ENCODE measurements at places on chromosomes 2 and 18. TPM values are rescaled to one million over a fixed set of nuclear protein-coding genes. Genes with fewer than 3 reads are reported as not detected.

FOXD4L1 gene
- total RNA-seq = not detected

EFHD1 gene
- not detected for total RNA-seq

HAAO gene
- total RNA-seq = not detected

CNDP1 gene
- not detected for total RNA-seq

MYCN gene
- 3.2 TPM for total RNA-seq

SERPINB10 gene
- not detected for total RNA-seq

ASAP2 gene
- total RNA-seq = 29.8 TPM

OST4 gene
- 418 TPM for total RNA-seq

BMPR2 gene
- total RNA-seq = 33.0 TPM

UGT1A5 gene
- not detected for total RNA-seq

MRO gene
- not detected for total RNA-seq

CBLN2 gene
- total RNA-seq = not detected

SERPINB3 gene
- not detected for total RNA-seq

CRYGD gene
- not detected for total RNA-seq

VWA3B gene
- total RNA-seq = 0.13 TPM

CRYBA2 gene
- total RNA-seq = not detected

EPAS1 gene
- total RNA-seq = 109 TPM

C2orf78 gene
- not detected for total RNA-seq

AFF3 gene
- under 0.01 TPM for total RNA-seq

ATP5MC3 gene
- 70.7 TPM for total RNA-seq

CCDC85A gene
- total RNA-seq = 2.2 TPM

DAPL1 gene
- not detected for total RNA-seq

AAK1 gene
- 16.6 TPM for total RNA-seq

LCT gene
- not detected for total RNA-seq

NGEF gene
- not detected for total RNA-seq

ABCG5 gene
- not detected for total RNA-seq

FAM228A gene
- total RNA-seq = 0.13 TPM

GNAL gene
- total RNA-seq = 0.51 TPM

CIDEA gene
- not detected for total RNA-seq

MARCHF4 gene
- 0.13 TPM for total RNA-seq

SGPP2 gene
- not detected for total RNA-seq

FEV gene
- total RNA-seq = not detected

TUBA3E gene
- not detected for total RNA-seq

RAB27B gene
- total RNA-seq = not detected

RGPD4 gene
- not detected for total RNA-seq

CFAP53 gene
- 0.13 TPM for total RNA-seq

KIF5C gene
- total RNA-seq = under 0.01 TPM

EMX1 gene
- not detected for total RNA-seq
